Thoracic aorta (tissue), 2 donors: ENCODE measurements at places on chromosomes 13 and 19. TPM values are rescaled to one million over a fixed set of nuclear protein-coding genes. Genes with fewer than 3 reads are reported as not detected.

The PARP4 gene
- 48.8 TPM for total RNA-seq

The MISP3 gene
- 1.7 TPM for total RNA-seq

DNA sequence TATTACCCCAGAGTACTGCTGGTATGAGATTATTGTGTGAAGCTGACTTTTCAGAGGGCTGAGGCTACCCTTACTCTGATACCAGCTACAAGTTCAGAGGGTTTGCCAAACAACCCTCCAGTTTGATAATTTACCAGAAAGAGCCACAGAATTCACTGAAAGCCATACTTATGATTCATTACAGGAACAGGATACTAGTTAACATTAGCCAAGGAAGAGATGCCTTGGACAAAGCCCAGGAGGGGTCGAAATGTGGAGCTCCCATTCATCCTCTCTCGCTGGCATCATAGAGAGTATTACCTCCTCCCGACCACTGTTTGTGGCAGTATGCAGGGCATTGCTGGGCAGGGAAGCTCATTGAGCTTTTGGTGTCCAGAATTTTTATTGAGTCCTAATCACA is 364.3 kb downstream of the KCNRG start:
- no peak for DNase-seq

DNA sequence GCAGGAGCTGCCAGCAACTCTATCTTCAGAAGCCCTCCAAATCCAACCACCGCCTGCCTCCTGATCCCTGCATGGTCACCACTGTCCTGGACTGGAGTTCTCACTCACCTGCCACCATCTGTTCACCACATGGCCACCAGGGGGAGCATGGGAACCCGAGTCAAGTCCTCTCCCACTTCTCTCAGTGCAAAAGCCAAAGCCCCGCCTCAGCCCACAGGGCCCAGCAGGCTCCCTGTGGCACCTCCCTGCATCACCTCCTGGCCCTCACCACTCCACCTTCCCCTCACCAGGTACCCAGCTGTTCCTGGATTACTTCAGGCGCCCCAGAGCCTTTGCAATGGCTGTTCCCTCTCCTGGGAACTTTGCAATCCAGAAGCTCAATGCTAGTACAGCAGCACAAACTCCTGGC is 5.3 kb downstream of the DHPS start:
- DNase-seq = no peak

GRCh38 chr19:10602330-10603083 is 15.4 kb upstream of the AP1M2 start:
- peak; percentile 28 for DNase-seq

- no peak for DNase-seq
Measured at GRCh38 chr13:30142486-30143211, 164.7 kb downstream of the KATNAL1 start.

GRCh38 chr19:48735031-48735615 is 5.3 kb downstream of the RASIP1 start:
- no peak for DNase-seq

DNA sequence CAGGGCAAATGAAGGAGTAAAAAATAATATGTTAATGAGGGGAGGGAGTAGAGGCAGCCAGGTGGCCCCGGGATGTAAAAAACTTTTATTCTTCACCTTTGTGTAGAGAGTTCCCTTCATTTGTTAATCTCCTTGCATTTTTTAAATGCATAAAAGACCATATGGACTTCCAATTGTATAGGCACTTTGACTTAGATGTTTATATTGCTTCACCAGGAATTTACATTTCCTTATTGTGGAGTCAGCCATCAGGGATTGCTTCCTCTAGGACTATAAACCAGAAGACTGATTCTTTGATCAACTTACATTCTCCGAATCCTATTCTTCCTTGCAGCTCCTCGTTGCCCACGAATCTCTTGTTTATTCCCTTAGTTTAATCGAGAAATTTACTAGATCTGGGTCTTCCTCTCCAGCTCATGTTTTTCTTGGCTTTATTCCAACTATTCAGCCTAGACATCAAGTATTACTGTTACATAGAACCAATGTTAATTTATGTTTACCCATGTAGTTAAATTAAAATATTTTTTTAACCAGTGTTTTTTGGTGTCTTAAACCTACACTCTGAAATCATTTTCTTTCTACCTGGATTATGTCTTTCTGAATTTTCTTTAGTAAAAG is 1187.0 kb upstream of the SLC10A2 start:
- DNase-seq = no peak

DNA sequence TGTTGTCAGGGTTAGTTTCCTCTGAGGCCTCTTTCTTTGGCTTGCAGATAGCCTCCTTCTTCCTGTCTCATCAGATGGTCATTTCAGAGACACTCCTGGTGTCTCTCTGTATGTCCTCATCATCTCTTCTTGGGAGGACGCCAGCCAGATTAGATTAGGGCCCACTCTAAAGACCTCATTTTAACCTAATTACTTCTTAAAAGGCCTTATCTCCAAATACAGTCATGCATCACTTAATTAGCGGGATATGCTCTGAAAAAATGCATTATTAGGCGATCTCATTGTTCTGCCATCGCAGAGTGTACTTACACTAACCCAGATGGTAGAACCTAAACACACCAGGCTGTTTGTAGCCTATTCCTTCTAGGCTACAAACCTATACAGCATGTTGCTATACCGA is 89.0 kb downstream of the CDK8 start:
- no peak for DNase-seq

DNA sequence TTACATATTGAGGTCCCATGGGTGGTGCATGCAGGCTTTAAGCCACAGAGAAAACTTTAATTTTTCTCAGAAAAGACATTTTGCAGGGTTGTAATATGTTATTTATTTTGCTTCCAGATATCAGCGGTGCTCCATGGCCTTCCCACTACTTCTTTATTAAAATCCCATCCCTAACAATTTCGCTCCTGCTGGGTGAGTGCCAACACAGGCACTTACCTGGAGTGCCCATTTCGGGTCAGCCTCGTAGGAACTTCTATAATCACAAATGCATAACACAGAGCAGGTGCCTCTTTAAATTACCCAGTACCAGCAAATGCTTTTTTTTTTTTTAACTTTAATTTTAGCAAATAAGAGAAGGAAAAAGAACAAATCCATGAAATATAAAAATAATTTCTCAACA is 86.4 kb downstream of the EFNB2 start:
- DNase-seq = no peak
